ENCODE measurements at places on chromosomes 12 and 14.

DNA sequence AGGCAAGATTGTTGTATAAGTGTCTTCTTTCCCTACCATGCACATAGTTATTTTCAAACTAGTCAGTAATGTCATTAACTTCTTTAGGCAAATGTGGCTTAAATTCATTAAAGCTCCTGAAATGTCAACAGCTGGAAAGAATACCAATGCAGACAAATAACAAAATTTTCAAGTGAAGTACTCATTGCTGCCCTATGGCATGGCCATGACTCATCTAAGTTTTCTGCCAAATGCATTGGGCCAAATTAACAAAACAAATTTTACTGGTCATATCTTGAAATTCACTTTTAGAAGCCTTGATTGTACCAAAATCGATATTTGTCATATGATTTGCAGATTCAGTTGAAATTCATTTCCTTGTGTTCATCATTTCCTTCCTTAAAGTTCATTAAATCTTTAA, 915.9 kb downstream of the SLC6A15 start:
- H3K4me1 ChIP-seq: no peaks in the 10 kb centered on the region
- no peak overlapping the region for H3K27ac ChIP-seq
- no peak for DNase-seq
- H3K36me3 ChIP-seq: no peaks in the 10 kb centered on the region
- no peak overlapping the region for H3K4me3 ChIP-seq

DNA sequence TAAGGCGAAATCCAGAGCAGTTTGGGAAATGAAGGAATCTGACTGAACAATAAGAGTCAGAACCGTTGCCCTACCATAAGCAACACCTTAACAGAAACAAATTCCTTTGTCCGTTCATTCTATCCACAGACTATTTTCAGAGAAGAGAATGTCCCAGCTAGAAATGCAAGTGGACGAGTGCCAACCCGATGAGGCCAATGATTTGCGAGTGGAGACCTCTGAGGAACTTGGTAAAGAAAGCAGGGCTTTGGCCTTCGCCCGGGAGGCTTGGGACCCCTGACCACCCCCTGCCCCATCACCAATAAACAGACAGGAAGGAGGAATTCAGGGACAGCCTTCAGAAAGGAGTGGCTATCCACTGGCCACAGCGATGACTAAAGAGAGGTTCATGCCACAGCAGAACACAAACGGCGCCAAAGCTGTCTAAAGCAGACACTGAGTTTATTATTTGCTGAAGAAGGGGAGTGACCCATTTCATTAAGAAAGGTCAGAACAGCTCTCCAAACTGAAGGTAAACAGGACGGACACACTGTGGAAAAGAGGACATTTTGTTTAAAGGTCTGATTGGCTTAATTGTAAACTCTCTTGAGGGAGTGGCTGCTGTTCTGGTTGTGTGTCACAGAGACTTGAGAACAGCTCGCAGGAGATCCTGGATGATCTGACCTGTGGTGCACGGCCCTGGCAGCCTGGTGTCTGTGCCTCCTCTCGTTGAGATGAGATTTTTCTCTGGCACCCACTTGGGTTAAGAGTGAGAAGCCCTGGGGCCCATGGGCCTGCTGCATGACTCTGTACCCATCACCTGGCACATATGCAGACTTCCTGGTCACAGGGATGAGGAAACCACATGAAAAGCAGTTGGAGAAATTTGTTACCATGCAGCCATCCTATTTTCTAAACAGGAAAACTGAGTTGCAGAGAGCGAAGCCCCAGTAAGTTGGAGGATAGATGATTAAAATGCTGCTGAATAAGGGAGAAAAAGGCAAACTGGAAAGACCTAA, 142.0 kb upstream of the PZP start:
- DNase-seq: peak; percentile 53
- H3K27me3 ChIP-seq: no peaks in the 10 kb centered on the region
- no peak overlapping the region for H3K4me3 ChIP-seq
- H3K36me3 ChIP-seq: no peaks in the 10 kb centered on the region
- H3K4me1 ChIP-seq: no peaks in the 10 kb centered on the region

GRCh38 chr14:64973026-64973442, 898 bp upstream of the RAB15 start:
- no peak for DNase-seq
- H3K27ac ChIP-seq: no peak overlapping the region
- H3K4me1 ChIP-seq: peaks cover 23% of the 10 kb centered on the region
- peaks cover 11% of the 10 kb centered on the region for H3K27me3 ChIP-seq
- no peak overlapping the region for H3K4me3 ChIP-seq

DNA sequence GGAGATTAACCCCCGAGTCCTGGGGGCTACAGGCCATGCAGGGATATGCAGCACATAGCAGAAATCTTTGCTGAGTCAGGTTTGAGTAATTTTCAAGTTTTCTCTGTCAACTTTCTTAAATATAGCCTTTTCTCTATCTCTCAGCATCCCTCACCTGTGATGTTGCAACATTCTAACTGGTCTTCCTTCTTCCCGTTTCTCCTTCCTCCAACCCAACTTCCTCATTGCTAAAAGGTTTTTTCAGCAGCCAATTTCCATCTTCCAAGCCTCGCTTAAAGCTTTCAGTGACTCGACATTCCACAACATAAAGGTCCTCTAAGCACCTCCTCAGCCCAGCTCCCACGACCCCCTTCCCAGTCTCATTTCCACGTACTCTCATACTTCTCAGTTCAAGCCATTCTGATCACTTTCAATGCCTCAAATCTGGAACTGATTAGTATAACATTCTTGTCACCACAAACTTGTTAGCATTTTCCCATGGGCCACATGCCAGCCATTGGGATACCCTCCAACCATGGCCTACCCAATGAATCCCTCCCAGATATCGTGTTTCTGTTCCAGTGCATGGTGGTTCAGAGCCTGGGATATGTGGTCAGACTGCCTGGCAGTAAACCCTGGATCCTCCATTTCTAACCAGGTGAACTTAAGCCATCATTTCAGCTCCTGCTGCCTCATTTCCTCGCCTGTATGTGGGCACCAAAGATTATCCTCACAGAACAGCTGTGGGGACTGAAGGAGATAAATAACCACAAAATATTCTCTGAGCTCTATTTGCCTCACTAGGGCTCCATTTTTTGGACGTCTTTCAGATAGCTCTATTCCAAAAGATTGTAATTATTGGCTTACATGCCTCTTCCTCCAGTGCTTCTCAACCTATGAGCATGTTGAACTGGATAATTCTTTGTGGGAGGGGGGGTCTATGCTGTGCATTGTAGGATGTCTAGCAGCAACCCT, 65.8 kb downstream of the KCNK10 start:
- H3K27me3 ChIP-seq: peaks cover 19% of the 10 kb centered on the region
- H3K4me3 ChIP-seq: no peak overlapping the region
- no peaks in the 10 kb centered on the region for H3K4me1 ChIP-seq

- peaks cover 11% of the 10 kb centered on the region for H3K36me3 ChIP-seq
- DNase-seq: no peak
- no peak overlapping the region for H3K27ac ChIP-seq
- peaks cover 8% of the 10 kb centered on the region for H3K4me1 ChIP-seq
- no peak overlapping the region for H3K4me3 ChIP-seq
These were observed 61.7 kb downstream of the BTBD7 start for GRCh38 chr14:93271111-93271510.

- no peak for DNase-seq
- peaks cover 8% of the 10 kb centered on the region for H3K4me1 ChIP-seq
- peaks cover 61% of the 10 kb centered on the region for H3K27me3 ChIP-seq
- H3K4me3 ChIP-seq: no peak overlapping the region
These were observed 6.4 kb downstream of the TMEM121 start for GRCh38 chr14:105532735-105533141.

All from mesenchymal stem cell (in vitro differentiated cells and primary cell).